ENCODE measurements at places on chromosomes 7 and 10. TPM values are rescaled to one million over a fixed set of nuclear protein-coding genes. Genes with fewer than 3 reads are reported as not detected.

POLD2 gene
- total RNA-seq, result 69.2 TPM

DPYSL4 gene
- total RNA-seq, result 0.72 TPM

SEPTIN7 gene
- total RNA-seq, result 191 TPM

GSTO2 gene
- 2.2 TPM for total RNA-seq

TAS2R39 gene
- total RNA-seq, result not detected

UPK3BL2 gene
- 0.36 TPM for total RNA-seq

DDC gene
- not detected for total RNA-seq

CUBN gene
- total RNA-seq, result 0.88 TPM

GPR85 gene
- total RNA-seq, result 7.2 TPM

ZNF786 gene
- total RNA-seq, result 6.5 TPM

GALNT17 gene
- 0.36 TPM for total RNA-seq

DGKI gene
- total RNA-seq, result 23.3 TPM

TMEM213 gene
- total RNA-seq, result not detected

INPP5A gene
- total RNA-seq, result 20.9 TPM

BET1 gene
- total RNA-seq, result 22.4 TPM

TAS2R4 gene
- total RNA-seq, result 2.9 TPM

NPSR1 gene
- total RNA-seq, result not detected

PSMC2 gene
- 184 TPM for total RNA-seq

MBL2 gene
- total RNA-seq, result under 0.01 TPM

GRID1 gene
- not detected for total RNA-seq

CPED1 gene
- 37.4 TPM for total RNA-seq

IFIT1 gene
- 19.7 TPM for total RNA-seq

ZNF716 gene
- total RNA-seq, result not detected

SFTPD gene
- 0.36 TPM for total RNA-seq

MNX1 gene
- total RNA-seq, result not detected

MMD2 gene
- total RNA-seq, result not detected

FAM241B gene
- total RNA-seq, result not detected

SSC4D gene
- 0.88 TPM for total RNA-seq

ASIC3 gene
- total RNA-seq, result 0.29 TPM

ATOH7 gene
- not detected for total RNA-seq

CYP2C19 gene
- total RNA-seq, result not detected

NPFFR1 gene
- total RNA-seq, result not detected

SEC61A2 gene
- 13.8 TPM for total RNA-seq

CFAP43 gene
- total RNA-seq, result 0.36 TPM

NKX2-3 gene
- not detected for total RNA-seq

GNGT1 gene
- total RNA-seq, result not detected

LSM8 gene
- total RNA-seq, result 33.0 TPM

MRLN gene
- not detected for total RNA-seq

Measured in osteoblast (primary cell).